ENCODE measurements at places on chromosomes 3 and 15.

DNA sequence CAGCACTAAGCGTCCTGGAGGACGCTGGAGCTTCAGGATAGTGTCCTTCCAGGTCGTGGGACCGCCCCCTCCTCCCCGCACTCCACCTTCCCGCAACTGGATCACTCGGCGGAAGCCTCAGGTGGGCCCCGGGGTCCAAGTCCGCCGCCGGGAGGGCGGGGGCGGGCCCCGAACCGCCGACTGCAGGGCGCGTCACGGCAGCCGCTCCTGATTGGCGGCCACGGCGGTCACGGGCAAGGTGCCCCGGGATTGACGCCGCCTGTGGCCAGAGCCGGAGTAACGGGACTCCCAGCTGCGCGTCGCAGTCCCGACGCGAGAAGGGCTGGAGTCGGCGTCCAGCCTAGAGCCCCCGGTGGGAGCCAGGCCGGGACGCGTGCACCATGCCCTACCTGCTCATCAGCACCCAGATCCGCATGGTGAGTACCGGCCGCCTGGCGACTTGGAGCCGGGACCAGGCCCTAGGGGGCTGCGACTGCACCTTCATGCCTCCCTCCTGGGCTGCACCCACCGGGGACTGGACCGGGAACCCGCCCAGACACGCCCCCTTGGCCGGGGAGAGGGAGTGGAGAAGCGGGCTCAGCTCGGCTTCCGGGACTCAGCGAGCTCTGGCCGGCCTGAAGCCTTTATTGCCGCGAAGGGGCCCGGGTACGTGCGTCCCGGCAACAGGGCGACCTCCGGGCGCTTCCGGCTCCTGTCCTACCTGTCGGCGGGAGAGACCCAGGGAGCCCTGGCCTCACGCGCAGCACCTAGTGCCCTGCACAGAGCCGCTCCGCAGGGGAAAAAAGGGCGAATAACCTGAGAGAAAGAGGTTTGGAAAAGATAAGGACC lies at the start of gene GCHFR:
Gene GCHFR (plus strand): TSS at position 268 of the 828 bp plus-strand sequence. CDS start 113 bp downstream, at position 381.
- H3K4me3 ChIP-seq = peak within 1 kb of the TSS; percentile 93
- peaks cover 37% of the 10 kb centered on the region for H3K4me1 ChIP-seq
- H3K27me3 ChIP-seq = no peaks in the 10 kb centered on the region
- H3K36me3 ChIP-seq = peaks cover 18% of the 10 kb centered on the region

- peaks cover 36% of the 10 kb centered on the region for H3K4me1 ChIP-seq
- peak overlapping the region; percentile 92 for H3K27ac ChIP-seq
- peak; percentile 44 for DNase-seq
Measured at GRCh38 chr3:111859974-111860859, 1.2 kb downstream of the PHLDB2 start.

DNA sequence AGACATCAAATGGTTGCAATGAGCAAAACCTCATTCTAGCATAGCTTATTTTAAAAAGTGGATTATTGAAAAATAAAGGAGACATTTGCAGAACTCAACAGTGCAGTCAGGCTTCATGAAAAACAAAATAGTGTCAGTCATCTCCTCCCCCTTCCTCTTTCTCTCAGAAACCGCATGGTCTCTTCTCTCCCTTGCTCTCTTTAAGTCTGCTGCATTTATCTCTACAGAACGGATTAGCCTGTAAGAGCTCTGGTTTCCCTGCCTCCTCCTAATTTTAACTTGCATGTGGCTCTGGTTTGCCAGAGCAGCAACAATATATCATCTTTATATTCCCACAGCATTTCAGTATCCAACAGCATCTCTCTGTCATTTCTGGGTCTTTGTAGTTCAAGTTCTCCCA lies 609.0 kb downstream of the MECOM start:
- no peak overlapping the region for H3K4me3 ChIP-seq
- H3K4me1 ChIP-seq = no peaks in the 10 kb centered on the region
- no peak overlapping the region for H3K27ac ChIP-seq
- H3K36me3 ChIP-seq = no peaks in the 10 kb centered on the region
- no peaks in the 10 kb centered on the region for H3K27me3 ChIP-seq

GRCh38 chr3:87209111-87209510 lies 18.0 kb upstream of the CHMP2B start:
- H3K27me3 ChIP-seq = no peaks in the 10 kb centered on the region
- no peak for DNase-seq
- H3K4me1 ChIP-seq = peaks cover 12% of the 10 kb centered on the region
- no peaks in the 10 kb centered on the region for H3K36me3 ChIP-seq

DNA sequence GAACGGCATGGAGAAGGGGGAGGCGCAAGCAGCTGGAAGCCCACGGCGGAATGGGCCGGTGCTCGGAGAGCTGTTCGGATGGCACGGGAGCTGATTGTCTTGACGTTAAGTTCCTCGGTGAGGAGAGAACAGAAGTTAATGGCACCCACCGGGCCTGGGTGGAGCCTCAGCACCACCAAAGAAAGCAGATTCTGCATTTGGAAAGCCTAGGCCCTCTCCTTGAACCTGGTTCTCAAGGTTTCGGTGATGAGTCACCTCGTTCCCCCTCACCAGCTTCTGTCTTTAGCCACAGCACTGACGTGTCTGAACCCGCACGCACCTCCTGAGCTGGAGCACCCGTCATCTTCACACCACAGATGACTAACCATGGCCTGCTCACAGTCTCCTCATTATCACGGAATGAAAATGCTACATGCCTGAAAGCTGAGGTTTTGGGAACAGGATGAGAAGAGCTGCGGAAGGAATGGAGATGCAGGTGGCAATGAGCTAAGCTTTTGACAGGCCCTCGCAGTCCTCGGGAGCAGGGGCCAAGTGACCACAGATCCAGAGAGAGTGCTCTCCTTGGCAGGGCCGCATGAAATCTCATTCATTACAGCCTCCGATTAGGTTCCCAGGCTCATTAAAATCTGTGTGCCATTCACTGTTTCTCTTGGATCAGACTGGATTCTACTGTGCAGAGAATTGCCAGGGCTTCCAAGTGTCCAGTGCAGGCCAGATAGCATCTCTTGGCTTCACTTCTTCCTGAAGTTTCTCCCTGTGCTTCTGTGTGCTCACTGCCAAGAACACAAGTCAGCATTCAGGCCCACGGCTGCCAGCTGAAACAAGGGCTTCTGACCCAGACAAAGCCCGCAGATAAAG lies 96.3 kb upstream of the DLG1 start:
- DNase-seq = no peak
- H3K4me1 ChIP-seq = no peaks in the 10 kb centered on the region
- H3K4me3 ChIP-seq = no peak overlapping the region
- H3K36me3 ChIP-seq = no peaks in the 10 kb centered on the region
- H3K27me3 ChIP-seq = no peaks in the 10 kb centered on the region
- no peak overlapping the region for H3K27ac ChIP-seq

- H3K36me3 ChIP-seq = no peaks in the 10 kb centered on the region
- H3K4me1 ChIP-seq = no peaks in the 10 kb centered on the region
- no peak overlapping the region for H3K4me3 ChIP-seq
- DNase-seq = no peak
Measured at GRCh38 chr15:49418811-49419210, 4.2 kb upstream of the FGF7 start.

DNA sequence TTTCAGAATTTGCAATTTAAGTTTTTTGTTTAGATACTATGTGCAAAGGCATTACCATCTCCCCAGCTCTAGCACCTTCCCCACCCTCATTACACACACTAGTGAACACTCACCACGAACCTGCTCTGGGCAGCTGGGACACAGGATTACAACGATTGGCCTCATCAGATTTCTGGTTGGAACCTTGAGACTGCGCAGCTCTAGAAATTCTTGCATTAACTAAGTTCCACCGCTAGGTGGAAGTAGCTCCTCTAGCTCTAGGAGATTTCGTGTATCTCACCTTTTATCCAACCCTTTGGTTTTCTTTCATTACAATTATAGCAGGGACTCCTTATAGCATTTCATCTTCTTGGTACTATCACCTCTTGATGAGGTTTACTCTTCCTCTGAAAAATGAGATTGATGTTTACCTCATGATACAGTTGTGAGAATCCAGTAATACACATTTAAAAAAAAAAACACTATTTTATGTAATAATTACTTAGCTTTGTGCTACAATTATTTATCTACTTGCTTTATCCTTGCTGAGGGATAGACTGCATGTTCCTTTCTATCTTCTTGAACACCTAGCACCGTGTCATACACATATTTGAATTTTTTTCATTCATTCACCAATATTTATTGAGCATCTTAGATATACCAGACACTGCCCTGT lies 28.7 kb upstream of the PLOD2 start:
- DNase-seq = no peak
- no peak overlapping the region for H3K27ac ChIP-seq
- H3K27me3 ChIP-seq = no peaks in the 10 kb centered on the region
- no peak overlapping the region for H3K4me3 ChIP-seq
- H3K36me3 ChIP-seq = peaks cover 4% of the 10 kb centered on the region

Data from liver (tissue), 10 donors.